ENCODE measurements at places on chromosomes 6 and 20. TPM values are rescaled to one million over a fixed set of nuclear protein-coding genes. Genes with fewer than 3 reads are reported as not detected.

The PROCR gene
- 5.3 TPM for total RNA-seq

- no peaks in the 10 kb centered on the region for H3K27me3 ChIP-seq
- DNase-seq = no peak
- H3K27ac ChIP-seq = no peak overlapping the region
- no peaks in the 10 kb centered on the region for H3K4me1 ChIP-seq
- H3K36me3 ChIP-seq = no peaks in the 10 kb centered on the region
- H3K4me3 ChIP-seq = no peak overlapping the region
These were observed 21.1 kb downstream of the ABHD12 start for GRCh38 chr20:25369529-25369928.

The IL17F gene
- not detected for total RNA-seq

DNA sequence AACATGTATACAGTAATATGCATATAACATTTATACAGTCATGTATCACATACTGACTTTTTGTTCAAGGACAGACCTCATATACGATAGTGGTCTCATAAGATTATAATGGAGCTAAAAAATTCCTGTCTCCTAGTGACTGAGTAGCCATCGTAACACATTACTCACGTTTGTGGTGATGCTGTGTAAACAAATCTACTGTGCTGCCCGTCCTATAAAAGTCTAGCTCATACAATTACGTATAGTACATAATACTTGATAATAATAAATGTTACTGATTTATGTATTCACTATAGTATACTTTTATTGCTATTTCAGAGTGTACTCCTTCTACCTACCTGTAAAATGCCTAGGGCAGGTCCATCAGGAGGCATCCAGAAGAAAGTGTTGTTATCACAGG is 17.4 kb downstream of the SERAC1 start:
- H3K4me3 ChIP-seq = no peak overlapping the region
- no peaks in the 10 kb centered on the region for H3K4me1 ChIP-seq
- no peak overlapping the region for H3K27ac ChIP-seq
- DNase-seq = no peak
- peaks cover 19% of the 10 kb centered on the region for H3K36me3 ChIP-seq

DNA sequence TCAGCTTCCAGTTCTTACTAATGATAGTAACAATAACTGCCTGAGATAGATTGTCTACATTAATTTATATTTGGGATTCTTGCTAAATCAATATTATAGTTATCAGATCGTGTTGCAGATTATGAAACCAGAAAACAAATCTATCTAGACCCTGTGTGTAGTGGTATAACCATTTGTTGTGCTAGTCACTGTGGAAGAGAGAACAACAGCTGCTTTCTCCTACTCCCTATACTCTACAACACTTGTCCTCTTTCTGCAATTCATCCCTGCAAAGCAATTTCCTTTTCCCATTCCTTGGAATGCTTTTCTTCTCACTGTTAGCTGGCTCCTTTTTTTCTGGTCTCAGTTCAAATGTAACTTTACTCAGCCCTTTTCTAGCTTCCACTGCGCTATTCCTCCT is 8.3 kb downstream of the COX7A2 start:
- H3K27ac ChIP-seq = no peak overlapping the region
- H3K36me3 ChIP-seq = peaks cover 45% of the 10 kb centered on the region
- H3K4me3 ChIP-seq = no peak overlapping the region
- peaks cover 4% of the 10 kb centered on the region for H3K4me1 ChIP-seq
- no peak for DNase-seq

The BTNL2 gene
- total RNA-seq = not detected

The RIPPLY2 gene
- not detected for total RNA-seq

GRCh38 chr20:24617757-24618450 is 148.5 kb downstream of the SYNDIG1 start:
- no peak overlapping the region for H3K27ac ChIP-seq
- no peaks in the 10 kb centered on the region for H3K27me3 ChIP-seq
- peaks cover 22% of the 10 kb centered on the region for H3K4me1 ChIP-seq
- no peaks in the 10 kb centered on the region for H3K36me3 ChIP-seq
- H3K4me3 ChIP-seq = no peak overlapping the region

DNA sequence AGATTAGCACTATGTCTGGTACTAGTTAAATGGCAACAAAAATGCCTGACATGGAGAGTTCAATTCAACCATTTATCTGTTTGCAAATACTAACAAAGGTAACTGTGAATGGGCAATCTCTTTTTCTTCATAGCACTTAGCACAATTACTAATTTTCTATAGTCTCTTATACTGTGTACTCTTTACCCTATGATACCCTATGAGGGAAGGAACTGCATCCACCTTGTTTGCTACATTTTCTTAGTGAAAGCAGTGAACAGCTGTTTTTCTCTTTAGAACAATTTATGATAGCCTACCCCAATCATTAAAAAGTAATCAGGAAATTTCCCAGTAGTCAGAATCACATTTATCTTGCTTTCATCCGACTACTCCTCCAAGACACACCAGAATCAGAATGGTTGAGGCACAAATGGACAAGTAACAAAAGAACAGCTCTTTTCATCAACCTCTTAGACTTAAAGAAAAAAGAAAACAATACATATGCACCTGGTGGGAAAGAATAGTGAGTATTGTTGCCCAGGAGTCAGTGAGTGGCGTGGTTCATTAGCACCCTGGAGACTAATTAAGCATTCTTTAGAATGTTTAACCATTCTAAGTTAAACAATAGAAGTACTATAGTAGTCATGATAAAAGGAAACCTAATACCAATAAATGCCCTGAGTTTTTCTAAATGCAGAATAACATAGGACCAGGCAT is 16.7 kb downstream of the ZNF292 start:
- no peaks in the 10 kb centered on the region for H3K27me3 ChIP-seq
- H3K27ac ChIP-seq = no peak overlapping the region
- no peaks in the 10 kb centered on the region for H3K36me3 ChIP-seq
- H3K4me1 ChIP-seq = peaks cover 49% of the 10 kb centered on the region
- no peak overlapping the region for H3K4me3 ChIP-seq

GRCh38 chr20:38242848-38243708 is 17.5 kb downstream of the KIAA1755 start:
- no peaks in the 10 kb centered on the region for H3K36me3 ChIP-seq
- DNase-seq = no peak
- H3K27me3 ChIP-seq = peaks cover 1% of the 10 kb centered on the region
- no peak overlapping the region for H3K4me3 ChIP-seq

The MED20 gene
- 14.7 TPM for total RNA-seq

The GLP1R gene
- total RNA-seq = 0.85 TPM

- H3K4me1 ChIP-seq = no peaks in the 10 kb centered on the region
- H3K4me3 ChIP-seq = no peak overlapping the region
- H3K27ac ChIP-seq = no peak overlapping the region
- no peaks in the 10 kb centered on the region for H3K27me3 ChIP-seq
These were observed 54.3 kb upstream of the SLC22A16 start for GRCh38 chr6:110530671-110531070.

DNA sequence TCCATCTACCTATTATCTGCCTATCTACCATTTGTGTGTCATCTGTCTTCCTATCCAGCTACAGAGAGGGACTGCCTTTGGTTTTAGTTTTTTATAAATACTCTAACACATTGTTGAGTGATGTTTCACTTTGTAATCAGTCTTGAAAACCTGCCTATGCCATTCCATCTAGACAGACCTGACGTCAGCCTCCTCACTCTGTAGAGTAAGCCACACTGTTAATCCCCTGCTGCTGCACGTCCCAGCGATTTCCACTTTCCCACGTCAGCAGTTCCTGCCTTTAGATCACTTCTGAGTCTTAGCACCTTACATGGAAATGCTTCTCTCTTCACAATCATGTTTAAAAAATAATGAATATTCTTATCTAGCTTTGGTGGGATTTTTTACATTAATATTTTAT is 54.8 kb downstream of the PLG start:
- H3K36me3 ChIP-seq = no peaks in the 10 kb centered on the region
- DNase-seq = no peak
- no peak overlapping the region for H3K27ac ChIP-seq

GRCh38 chr6:108578595-108579327 is 18.0 kb downstream of the FOXO3 start:
- DNase-seq = no peak
- H3K27ac ChIP-seq = peak overlapping the region; percentile 36
- no peaks in the 10 kb centered on the region for H3K27me3 ChIP-seq
- H3K4me3 ChIP-seq = no peak overlapping the region

DNA sequence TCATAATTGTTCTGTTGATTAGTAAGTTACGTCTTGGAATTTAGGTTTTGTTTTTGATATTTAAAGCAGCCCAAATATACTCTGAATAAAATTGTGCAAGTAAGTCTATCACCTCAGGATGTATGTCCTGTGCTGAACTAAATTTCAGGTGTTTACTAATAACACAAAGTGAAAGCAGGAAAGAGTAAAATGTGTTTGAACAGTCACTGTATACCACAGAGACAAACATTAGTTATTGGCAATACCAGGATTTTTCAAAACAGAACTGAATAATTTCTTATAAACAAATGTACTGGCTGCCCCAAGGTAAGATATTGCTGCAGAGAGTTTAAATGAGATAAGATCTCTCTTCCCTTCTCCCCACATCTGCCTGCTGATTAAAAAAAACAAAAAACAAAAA is 404.7 kb upstream of the RUNX2 start:
- H3K27ac ChIP-seq = no peak overlapping the region
- no peak overlapping the region for H3K4me3 ChIP-seq
- H3K27me3 ChIP-seq = no peaks in the 10 kb centered on the region
- no peak for DNase-seq
- H3K4me1 ChIP-seq = peaks cover 10% of the 10 kb centered on the region

GRCh38 chr6:150755042-150755441 is 110.5 kb upstream of the MTHFD1L start:
- peak overlapping the region; percentile 64 for H3K27ac ChIP-seq
- H3K4me3 ChIP-seq = no peak overlapping the region
- H3K36me3 ChIP-seq = no peaks in the 10 kb centered on the region
- no peak for DNase-seq

The NRM gene
- 2.3 TPM for total RNA-seq

The APCDD1L gene
- total RNA-seq = 0.15 TPM

DNA sequence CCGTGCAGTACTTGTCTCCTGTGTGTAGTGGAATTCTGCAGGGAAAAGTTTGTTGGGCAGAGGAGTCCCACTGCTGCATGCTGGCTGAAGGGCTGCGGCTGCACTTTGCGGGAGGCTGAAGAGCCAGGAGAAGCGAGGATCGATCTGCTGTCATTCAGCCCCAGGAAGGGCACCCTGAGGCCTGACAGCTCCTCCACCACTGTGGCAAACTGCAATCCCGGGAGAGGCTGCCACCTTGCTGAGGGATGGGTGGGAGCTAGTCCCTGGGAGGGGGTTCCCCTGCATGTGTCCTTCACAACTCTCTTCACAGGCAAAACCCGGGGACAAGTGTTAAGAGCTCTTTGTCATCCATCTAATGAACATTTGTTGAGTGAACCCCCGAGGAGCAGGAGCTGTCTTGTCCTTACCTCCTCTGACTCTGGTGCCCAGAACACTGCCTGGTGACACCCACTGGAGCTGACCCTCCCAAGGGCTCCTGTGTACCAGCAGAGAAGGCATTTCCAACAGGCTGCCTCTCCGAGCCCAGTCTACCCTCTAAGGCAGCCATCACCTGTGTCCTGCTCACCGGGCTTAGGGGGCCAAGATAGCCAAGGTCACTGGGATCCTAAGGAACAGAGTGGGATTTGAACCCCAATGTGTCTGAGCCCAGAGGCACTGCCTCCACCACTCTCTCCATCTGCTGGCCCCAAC is 17.7 kb downstream of the PCK1 start:
- DNase-seq = no peak
- H3K4me1 ChIP-seq = no peaks in the 10 kb centered on the region
- H3K36me3 ChIP-seq = no peaks in the 10 kb centered on the region

The MRAP2 gene
- 0.22 TPM for total RNA-seq

DNA sequence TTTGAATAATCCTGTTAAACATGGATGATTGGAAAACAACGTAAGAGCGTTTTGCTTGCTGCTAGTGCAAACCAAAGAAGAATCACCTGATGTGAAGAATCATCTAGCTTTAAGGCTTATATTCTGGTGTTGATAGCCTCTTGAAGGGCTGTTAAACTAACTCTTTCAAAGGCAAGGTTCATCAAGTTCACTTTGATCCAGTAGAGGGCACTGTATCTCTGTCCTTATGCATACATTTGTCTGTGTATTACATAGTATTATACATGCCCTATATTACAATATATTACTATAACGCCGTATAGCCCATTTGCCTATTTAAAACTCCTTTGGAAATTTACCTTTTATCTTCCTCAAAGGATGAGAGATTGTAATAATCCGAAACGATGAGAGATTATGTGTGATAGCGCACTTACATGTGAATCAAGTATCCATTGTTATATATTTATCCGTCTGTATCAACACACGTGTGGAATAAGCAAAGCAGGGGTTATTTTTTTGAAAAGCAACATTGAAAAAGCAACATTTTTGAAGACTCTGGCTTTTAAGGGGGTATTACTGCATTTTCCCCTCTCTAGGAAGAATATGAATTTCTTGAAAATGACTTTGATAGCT is 50.8 kb upstream of the NRN1 start:
- H3K36me3 ChIP-seq = no peaks in the 10 kb centered on the region
- no peaks in the 10 kb centered on the region for H3K4me1 ChIP-seq
- no peak for DNase-seq
- H3K4me3 ChIP-seq = no peak overlapping the region

DNA sequence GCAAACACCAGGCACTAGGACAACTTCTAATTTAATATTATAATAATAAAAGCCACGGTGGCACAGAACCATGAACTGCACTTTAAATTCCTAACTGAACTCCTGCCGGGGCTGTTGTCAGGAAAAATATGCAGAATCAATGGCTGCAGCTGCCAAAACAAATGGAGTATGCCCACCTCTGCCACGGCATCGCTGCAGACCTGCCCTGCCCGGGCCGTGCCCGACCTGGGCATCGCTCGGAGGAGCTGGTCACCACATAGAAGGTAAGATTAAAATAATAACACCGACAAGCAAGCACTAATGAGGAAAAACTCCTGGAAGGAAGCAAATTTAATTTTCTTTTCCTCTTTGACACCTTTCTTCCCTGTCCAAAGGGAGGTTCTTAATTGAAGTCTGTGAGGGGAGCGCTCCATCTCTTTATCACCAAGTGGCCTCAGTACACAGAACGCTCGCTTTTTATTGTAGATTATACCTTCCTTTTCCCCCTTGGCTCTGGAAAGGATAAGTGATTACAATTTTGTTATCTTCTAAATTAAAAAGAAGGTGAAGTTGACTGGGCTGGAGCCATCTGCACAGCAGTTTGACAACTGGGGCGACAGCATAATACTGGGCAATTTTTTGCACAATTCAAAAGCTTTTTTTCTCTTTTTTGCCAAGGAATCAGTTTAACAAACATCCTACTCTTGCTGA is 351.3 kb downstream of the ZFAND3 start:
- no peaks in the 10 kb centered on the region for H3K4me1 ChIP-seq
- peaks cover 15% of the 10 kb centered on the region for H3K36me3 ChIP-seq

The BTN2A1 gene
- total RNA-seq = 13.9 TPM

The POM121L2 gene
- not detected for total RNA-seq

- peaks cover 17% of the 10 kb centered on the region for H3K27me3 ChIP-seq
- no peak overlapping the region for H3K4me3 ChIP-seq
- no peak overlapping the region for H3K27ac ChIP-seq
- no peak for DNase-seq
These were observed 105.1 kb downstream of the TOX2 start for GRCh38 chr20:44019638-44020335.

The CD40 gene
- total RNA-seq = 8.9 TPM

The EPHA7 gene
- total RNA-seq = 6.1 TPM
